ENCODE measurements at places on chromosomes 7 and 10. TPM values are rescaled to one million over a fixed set of nuclear protein-coding genes. Genes with fewer than 3 reads are reported as not detected.

GRCh38 chr7:154767821-154768415, 235.0 kb downstream of the PAXIP1 start:
- DNase-seq, result no peak

DNA sequence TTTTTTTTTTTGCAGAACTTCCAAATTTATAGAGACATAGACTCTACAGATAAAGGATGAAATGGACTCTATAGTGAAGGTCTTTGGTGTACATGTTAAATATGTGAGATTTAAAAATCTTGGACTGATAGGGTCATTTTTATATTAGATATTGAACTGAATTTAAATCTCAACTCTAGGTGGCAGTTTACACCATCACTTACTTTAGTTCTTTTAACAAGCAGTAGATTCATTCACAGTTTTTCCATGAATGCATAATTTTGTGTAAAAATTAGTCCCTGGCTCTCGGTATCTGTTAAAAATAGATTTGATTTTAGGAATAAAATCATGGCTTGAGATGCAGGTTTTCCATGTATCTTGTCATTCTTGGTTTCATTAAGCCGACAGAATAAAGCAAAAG, 31.1 kb upstream of the SNX13 start:
- DNase-seq, result peak; percentile 26

DNA sequence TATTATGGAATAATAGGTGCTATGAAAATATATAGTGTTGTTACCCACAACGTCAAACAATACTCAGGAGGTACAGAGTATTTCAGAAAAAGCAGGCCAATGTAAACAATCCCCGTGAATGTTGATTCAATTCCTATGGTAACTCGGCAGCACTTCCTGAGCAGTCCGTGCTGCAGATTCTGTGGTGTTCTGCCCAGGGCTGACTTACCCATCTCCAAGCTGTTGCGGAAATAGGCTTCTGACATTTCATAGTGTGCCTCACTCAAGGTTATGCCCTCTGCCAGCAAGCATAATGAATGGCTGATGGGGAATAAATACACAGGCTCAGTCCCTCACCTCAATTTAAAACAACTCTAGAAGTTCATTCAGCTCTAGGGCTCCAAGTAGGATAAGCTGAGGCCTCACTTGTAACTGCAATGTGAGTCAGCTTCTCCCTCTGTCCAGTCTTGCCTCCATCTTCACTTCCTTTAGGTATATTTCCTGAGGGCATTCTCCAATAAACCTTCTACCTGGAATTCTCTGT, 177.6 kb downstream of the GNAI1 start:
- peak; percentile 93 for DNase-seq

- DNase-seq, result no peak
Observed at GRCh38 chr7:36874041-36874440, 149.7 kb upstream of the AOAH start.

DNA sequence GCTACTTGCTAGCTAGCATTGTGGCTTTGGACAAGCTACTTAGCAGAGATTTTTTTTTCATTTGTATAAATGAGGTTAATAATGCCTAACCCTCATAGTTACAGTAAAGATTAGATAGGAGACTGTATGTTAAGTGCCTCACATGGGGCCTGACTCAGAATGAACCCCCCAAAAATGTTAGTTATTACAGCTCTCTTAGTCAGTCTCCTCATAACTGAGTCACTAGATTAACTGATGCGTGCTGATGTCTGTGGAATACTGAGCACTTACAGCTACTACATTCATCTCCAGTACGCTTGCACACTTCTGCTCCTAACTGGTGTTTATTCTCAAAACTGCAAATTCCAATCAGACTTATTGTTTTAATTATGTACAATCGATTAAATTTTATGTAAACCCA, 315.3 kb downstream of the SNX13 start:
- DNase-seq, result peak; percentile 81

The TM9SF3 gene
- 92.1 TPM for total RNA-seq

GRCh38 chr10:78714225-78714624, 354.5 kb upstream of the ZMIZ1 start:
- no peak for DNase-seq

The LBX1 gene
- total RNA-seq, result not detected

GRCh38 chr7:24783698-24784097, 26.4 kb upstream of the GSDME start:
- no peak for DNase-seq

- DNase-seq, result peak; percentile 89
Observed at GRCh38 chr10:63465293-63466143, at the start of gene JMJD1C. TSS of gene JMJD1C (minus strand) at chr10:63465977. CDS start at chr10:63465662, 315 bp downstream.

The ZNF365 gene
- 6.1 TPM for total RNA-seq

GRCh38 chr10:120017733-120018417, 125.3 kb downstream of the SEC23IP start:
- no peak for DNase-seq

DNA sequence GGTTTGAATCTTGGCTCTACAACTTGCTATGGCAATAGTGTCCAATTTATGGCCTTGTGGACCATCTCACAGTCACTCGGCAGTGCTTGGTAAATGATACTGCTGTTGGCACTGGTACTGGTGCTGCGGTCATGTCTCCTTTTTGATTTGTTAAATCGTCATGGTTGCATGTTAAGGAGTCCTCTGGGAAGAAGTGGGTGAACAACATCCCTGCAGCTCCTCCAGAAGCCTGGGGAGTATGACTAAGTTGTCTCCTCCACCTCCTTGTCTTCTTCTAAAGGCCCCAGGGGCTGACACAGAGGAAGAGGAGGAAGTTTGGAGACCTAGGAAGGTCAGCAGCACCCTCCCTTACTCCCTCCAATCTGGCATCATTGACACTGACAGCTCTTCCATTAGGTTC, 8.5 kb downstream of the ITPRIP start:
- DNase-seq, result peak; percentile 71

The TMEM273 gene
- total RNA-seq, result not detected

The EBLN1 gene
- not detected for total RNA-seq

GRCh38 chr7:118872568-118872967, 648.1 kb downstream of the ANKRD7 start:
- DNase-seq, result no peak

The SPRN gene
- total RNA-seq, result 0.43 TPM

GRCh38 chr10:70417568-70417967, 13.6 kb downstream of the EIF4EBP2 start:
- DNase-seq, result peak; percentile 21

- no peak for DNase-seq
Observed at GRCh38 chr10:57262892-57263291, 901.8 kb upstream of the ZWINT start.

GRCh38 chr7:96784597-96784996, 75.0 kb upstream of the SEM1 start:
- no peak for DNase-seq

DNA sequence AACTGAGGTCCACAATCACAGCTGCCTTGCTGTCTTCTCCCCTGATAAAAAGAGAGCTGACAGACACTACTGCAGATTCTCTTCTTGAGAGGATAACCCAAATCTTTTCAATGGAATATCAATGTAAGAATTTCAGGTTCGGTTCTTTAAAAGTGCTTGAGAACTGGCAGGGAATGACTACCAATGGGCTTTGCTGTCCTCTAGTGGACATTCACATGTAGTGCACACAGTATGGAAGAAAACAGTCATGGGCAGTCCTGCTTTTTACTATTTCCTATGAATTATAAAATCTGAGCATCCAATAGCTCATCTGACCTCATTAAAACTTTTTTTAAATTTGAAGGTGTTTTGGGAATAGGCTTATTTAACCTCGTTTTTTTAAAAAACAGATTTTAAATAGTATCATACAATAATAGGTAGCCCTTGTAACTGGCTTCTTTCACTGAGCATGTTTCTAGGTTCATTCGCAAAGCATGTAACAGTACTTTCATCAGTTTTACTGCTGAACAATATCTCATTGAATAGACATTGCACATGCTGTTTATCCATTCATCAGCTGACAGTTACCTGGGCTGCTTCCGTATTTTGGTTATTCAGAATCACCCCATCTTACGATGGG, 18.3 kb downstream of the FZD9 start:
- peak; percentile 70 for DNase-seq

- no peak for DNase-seq
Observed at GRCh38 chr10:44883593-44884331, 27.4 kb upstream of the TMEM72 start.

- no peak for DNase-seq
Observed at GRCh38 chr10:122486406-122487080, 25.2 kb downstream of the HTRA1 start.

DNA sequence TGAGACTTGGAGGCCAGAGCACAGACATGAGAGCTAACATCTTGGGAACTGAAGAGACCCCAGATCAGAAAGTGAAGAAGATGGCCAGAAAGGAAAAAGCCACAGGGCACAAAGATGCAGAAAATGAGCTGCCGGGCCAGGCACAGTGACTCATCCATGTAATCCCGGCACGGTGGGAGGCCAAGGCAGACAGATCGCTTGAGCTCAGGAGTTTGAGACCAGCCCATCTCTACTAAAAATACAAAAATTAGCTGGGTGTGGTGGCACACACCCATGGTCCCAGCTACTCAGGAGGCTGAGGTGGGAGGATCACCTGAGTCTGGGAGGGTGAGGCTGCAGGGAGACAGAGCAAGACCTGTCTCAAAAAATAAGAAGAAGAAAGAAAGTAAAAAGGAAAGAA, 81.4 kb upstream of the MGMT start:
- no peak for DNase-seq

GRCh38 chr10:46223064-46223480, 63.7 kb upstream of the ANTXRL start:
- no peak for DNase-seq

GRCh38 chr7:140745266-140746058, 49.0 kb downstream of the NDUFB2 start:
- DNase-seq, result no peak

GRCh38 chr7:36086571-36086970, 66.5 kb upstream of the EEPD1 start:
- no peak for DNase-seq

- DNase-seq, result peak; percentile 69
Observed at GRCh38 chr10:5976512-5977470, 552 bp downstream of the IL15RA start.

GRCh38 chr7:630539-630938, 96.0 kb upstream of the DNAAF5 start:
- DNase-seq, result no peak

GRCh38 chr7:3432911-3433310, 131.9 kb downstream of the SDK1 start:
- peak; percentile 70 for DNase-seq

GRCh38 chr7:71770269-71770907, 638.4 kb downstream of the GALNT17 start:
- DNase-seq, result no peak

- peak; percentile 57 for DNase-seq
Observed at GRCh38 chr10:35300063-35300699, 36.1 kb upstream of the CCNY start.

The SAP25 gene
- total RNA-seq, result 0.32 TPM

Data from fibroblast of villous mesenchyme (primary cell).